Hepatocyte (in vitro differentiated cells): ENCODE measurements at places on chromosomes 4 and X. TPM values are rescaled to one million over a fixed set of nuclear protein-coding genes. Genes with fewer than 3 reads are reported as not detected.

IL9R gene
- polyA plus RNA-seq, result 0.17 TPM in 1 of 2 replicates, not detected in the other

ATP2B3 gene
- polyA plus RNA-seq, result 0.07 and 0.12 TPM in 2 replicates

ZNF185 gene
- 18.1 and 18.3 TPM in 2 replicates for polyA plus RNA-seq

IL1RAPL1 gene
- 0.66 and 0.89 TPM in 2 replicates for polyA plus RNA-seq

POU3F4 gene
- 0.40 TPM in 1 of 2 replicates, not detected in the other for polyA plus RNA-seq

RRH gene
- not detected in 2 replicates for polyA plus RNA-seq

RADX gene
- 2.1 and 2.9 TPM in 2 replicates for polyA plus RNA-seq

IBSP gene
- polyA plus RNA-seq, result 0.12 TPM in 1 of 2 replicates, not detected in the other

BTK gene
- 0.62 and 1.4 TPM in 2 replicates for polyA plus RNA-seq

TNIP3 gene
- 0.53 TPM in 1 of 2 replicates, not detected in the other for polyA plus RNA-seq

ITIH6 gene
- polyA plus RNA-seq, result not detected in 2 replicates
